ENCODE measurements at places on chromosomes 6 and 20.

GRCh38 chr6:118529756-118530155, 18.3 kb upstream of the PLN start:
- no peak for DNase-seq

DNA sequence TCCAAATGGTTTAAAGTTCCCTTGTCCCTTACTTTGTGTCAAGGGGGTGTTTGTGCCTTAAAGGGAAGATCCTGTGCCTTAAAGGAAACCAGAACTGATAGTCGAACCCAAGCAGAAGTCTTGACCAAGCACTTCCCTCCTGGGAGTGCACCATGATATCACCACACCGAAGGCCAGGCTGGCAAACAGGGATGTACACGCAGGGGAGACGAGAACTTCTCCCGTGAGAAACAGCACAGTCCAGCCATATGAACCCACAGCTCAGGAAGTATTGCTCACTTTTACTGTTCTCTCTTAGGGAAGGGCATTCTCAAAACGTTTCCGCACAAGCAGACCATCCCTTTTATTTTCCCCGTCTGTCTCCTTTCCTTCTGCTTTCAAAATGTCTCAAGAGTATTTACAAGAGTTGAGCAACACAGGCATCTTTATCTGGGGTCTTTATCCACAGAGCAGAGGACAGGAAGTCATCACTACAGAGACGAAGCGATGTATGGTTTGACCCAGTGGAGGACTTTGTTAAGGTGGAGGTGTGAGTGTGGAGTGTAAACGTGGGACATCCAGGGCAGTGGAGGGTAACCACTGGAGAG, 12.8 kb upstream of the SERPINB1 start:
- DNase-seq: no peak

DNA sequence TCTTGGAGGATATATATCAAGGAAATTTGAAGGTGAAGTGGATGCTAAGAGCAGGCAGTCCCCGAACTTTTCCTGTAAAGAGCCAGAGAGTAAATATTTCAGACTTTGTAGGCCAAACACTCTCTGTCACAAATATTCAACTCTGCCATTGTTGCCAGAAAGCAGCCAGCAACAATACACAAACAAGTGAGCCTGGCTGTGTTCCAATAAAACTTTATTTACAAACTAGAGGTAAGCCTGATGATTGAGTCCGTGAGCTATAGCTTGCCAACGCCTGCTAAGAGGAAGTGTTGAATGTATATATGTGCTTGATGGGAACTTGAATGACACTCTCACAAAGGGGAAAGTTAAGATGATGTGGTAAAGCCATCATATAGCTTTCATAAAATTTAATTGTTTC, 166.0 kb upstream of the PLN start:
- DNase-seq: no peak

DNA sequence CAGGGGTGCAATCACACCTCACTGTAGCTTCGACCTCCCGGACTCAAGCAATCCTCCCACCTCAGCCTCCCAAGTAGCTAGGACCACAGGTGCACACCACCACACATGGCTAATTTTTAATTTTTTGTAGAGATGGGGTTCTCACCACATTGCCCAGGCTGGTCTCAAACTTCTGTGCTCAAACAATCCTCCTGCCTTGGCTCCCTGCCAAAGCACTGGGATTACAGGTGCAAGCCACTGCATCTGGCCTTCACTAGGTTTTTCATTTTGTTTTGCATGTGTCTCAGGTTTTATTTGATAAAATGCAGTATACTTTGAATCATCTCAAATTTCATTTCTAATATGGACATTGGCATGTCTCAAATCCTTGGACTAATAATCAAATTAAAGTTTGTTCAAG, 98.7 kb downstream of the SLC16A10 start:
- no peak for DNase-seq

GRCh38 chr6:160260803-160261450, 2.3 kb upstream of the SLC22A2 start:
- no peak for DNase-seq

DNA sequence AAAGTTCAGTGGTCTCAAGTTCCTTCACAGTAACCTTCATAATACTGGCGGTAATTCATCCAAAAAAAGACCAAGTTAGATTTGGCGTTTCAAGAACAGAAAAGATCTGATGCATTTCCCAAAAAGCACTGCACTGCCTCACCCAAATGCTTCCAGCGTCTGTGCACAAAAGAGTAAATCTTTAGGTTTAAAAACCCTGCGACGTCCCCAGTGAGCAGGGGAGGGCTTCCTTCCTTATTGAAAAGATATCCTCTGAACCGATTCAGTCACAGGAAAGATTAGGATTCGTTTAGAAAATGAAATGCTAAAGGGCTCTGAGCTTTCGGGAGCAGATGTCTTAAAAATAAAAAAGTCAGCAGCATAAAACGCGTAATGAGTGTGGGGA, 654 bp downstream of the TBC1D7 start:
- no peak for DNase-seq

DNA sequence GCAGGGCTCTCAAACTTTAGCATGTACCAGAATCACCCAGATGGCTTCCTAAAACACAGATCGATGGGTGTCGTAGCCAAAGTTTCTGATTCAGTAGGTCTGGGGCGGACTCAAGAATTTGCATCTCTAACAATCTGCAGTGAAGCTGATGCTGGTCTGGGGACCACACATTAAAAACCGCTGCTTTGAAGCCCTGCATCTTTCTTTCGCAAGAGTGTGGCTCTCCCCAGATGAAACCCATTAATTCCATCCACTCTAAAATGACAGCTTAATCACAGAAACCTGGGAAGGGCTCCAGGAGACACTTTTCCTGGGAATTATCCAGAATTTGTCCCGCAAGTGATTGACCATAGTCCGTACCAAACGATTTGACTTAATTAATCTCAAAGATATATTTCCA, 319.8 kb upstream of the PLCB4 start:
- DNase-seq: no peak

DNA sequence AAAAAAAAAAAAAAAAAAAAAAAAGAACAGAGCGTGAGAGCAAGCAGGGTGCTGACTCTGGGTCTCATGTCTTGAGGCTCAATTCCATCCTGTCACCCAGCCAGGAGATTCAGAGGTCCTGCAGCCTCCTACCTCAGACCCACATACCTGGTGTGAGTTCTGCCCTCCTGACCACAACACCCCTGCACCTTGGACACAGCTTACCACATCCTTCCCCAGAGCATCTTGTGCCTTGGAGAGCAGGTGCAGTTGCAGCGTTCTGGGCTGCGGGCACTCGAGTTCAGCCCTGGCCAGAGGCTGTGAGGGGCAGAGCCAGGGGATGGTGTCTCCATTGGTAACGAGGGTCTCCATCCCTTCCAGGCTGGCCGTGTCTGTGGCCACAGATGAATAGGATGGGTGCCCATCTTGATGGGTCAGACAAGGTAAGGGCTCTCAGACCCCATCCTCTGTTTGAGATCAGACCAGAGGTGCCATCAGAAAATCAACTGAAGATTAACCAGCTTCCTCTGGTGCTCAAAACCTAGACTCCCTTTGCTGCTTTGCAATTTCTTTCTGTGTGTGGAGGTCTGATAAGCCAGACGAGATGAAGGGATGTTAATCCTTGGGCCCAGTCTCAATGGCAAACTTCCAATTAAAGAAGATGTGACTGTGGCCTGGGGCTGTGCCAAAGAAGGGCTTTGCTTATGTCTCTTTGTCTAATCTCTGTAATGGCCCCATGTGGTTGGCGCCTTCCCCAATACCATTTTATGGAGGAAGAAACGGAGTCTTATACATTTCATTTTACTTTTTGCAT, 14.7 kb upstream of the ZNF831 start:
- DNase-seq: no peak

- DNase-seq: no peak
These were observed 162.2 kb downstream of the NKAIN2 start for GRCh38 chr6:123965894-123966293.

- no peak for DNase-seq
These were observed 1173.9 kb upstream of the CITED2 start for GRCh38 chr6:140548366-140548765.

DNA sequence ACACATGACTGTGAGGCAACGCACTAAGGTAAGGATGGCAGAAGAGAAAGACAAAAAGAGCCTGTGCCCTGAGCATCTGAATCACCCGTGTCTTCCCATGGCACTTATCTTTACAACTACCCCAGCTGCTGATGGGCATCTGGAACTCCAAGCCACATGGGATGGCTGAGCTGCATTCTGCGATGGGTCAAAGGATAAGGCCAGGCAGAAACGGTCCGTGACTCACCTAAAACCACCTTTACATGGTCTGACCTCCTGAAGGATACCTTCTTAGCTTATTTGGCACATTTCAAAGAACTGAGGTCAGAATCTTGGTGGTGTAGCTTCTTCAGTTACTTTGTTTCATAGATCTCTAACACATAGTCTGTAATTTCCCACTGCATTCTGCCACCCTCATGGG, 99.7 kb downstream of the DNAH8 start:
- DNase-seq: no peak

All from stimulated activated CD4-positive, alpha-beta T cell treated with anti-CD3 and anti-CD28 coated beads, TNF-alpha, amount 100 ng/mL, for 48 hours (primary cell).